ENCODE measurements at places on chromosomes 12 and 14.

GRCh38 chr12:103012884-103013283, 55.4 kb downstream of the ASCL1 start:
- peak; percentile 40 for DNase-seq

DNA sequence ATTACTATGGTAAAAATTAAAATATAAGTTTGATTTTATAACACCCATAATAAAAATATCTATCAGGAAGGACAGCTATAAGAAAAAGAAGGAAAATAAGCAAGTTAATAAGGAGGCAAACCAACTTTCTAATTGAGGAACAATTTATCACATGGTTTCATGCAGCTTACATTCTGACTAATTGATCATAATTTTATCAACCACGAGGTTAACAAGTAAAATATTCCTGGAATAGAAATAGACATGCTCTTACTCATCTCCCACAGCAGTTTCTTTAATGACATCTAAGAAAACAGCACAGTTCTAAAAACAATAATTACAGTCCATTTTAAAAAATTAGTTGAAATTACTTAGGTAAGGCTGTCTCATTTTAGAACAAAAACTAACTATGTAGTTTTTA, 130.8 kb upstream of the KRR1 start:
- DNase-seq = no peak

DNA sequence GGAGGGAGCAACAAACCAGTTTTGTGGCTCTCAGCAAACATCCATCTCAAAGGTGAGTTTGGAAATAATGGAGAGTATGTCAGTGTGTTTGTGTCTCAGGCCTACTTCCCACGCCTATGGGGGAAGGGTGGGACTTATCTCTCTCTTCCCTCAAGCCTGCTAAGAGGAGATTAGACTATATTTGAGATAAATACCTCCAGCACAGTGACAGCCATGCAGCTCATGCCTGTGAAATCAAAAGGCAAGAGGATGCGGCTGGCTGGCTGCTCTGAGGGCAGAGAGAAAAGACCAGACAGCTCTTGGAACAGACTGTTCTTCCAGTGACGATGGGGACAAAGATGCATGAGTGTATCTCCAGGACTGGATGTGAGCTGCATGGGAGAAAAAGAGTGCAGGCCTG, 14.7 kb upstream of the POC1B start:
- no peak for DNase-seq

GRCh38 chr12:56928262-56928661, 5.9 kb downstream of the SDR9C7 start:
- DNase-seq = no peak

- no peak for DNase-seq
Observed at GRCh38 chr12:123363740-123364531, 711 bp downstream of the SBNO1 start.

Data from anterior cingulate cortex (tissue), 58 donors.